Stimulated activated CD8-positive, alpha-beta memory T cell treated with anti-CD3 and anti-CD28 coated beads, Interleukin-4, amount 100 ng/mL, for 1 hour (primary cell): ENCODE measurements at places on chromosomes 16 and 17.

GRCh38 chr16:83271970-83272575 is 535.7 kb upstream of the HSBP1 start:
- no peak for DNase-seq

GRCh38 chr17:17414341-17414805 is 62.4 kb upstream of the MED9 start:
- no peak for DNase-seq

DNA sequence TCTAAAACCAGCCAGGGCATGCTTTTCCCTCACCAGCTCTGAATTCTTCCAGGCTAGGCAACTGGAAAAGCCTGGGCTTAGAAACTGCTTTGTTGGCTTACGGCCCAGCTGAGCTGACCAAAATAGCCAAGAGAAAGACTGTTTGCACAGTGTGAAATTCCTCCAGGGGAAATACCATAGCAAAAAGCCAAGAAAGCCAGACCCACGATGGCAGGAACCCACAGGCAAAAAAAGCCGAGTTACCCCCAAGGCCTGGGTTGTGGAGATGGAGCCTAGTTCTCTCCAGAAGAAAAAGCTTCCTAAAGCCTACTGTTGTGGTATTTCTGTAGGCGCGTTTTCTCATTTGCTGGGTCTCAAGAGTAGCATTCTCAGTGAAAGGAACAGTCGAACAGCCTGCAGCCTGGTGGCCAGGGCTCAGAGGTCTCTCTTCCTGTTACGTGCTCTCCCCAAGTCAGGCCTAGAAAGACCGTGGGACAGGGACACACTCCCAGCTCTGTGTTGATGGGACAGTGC is 9.2 kb downstream of the SP2 start:
- DNase-seq, result no peak

DNA sequence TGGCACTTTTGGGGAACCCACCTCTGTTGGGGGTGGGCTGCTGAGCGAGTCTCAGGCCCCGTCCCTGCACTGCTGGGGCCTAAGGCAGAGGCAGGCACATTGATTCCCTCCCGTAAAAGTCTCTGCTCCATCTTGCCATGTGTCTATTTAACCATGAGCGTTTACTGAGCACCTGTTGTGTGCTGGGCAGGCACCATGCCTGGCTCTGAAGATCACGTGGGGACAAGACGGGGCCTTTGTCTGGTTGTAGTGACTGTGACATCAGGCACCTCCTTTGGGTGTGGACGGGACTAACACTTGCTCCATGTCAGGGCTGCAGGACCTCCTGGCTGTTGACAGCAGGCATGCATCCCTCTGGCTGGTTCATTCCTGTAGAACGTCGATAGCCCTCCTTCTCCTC is 204.7 kb upstream of the CIBAR2 start:
- no peak for DNase-seq

- DNase-seq, result no peak
These were observed 173.0 kb downstream of the KATNIP start for GRCh38 chr16:27722892-27723450.

GRCh38 chr17:77670173-77670572 is 288.3 kb upstream of the TNRC6C start:
- no peak for DNase-seq

DNA sequence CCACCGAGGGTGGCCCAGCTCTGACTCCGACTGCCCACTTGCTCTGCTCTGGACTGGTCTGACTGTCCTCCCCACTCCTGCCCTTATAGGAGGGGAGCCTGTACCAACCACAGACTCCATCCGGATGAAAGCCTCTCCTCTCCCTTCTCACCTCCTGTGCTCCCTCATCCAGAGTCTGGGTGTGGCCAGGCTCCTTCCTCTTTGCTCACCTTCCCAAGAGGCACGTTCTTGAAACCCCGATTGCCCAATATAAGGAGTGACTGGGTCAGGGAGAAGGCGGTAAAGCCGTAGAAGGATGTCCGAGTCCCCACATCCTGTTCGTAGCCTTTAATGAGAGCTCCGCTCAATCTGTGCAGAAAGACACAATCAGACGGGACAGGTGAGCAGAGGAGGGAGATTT is 17.1 kb downstream of the ST6GALNAC1 start:
- DNase-seq, result no peak

DNA sequence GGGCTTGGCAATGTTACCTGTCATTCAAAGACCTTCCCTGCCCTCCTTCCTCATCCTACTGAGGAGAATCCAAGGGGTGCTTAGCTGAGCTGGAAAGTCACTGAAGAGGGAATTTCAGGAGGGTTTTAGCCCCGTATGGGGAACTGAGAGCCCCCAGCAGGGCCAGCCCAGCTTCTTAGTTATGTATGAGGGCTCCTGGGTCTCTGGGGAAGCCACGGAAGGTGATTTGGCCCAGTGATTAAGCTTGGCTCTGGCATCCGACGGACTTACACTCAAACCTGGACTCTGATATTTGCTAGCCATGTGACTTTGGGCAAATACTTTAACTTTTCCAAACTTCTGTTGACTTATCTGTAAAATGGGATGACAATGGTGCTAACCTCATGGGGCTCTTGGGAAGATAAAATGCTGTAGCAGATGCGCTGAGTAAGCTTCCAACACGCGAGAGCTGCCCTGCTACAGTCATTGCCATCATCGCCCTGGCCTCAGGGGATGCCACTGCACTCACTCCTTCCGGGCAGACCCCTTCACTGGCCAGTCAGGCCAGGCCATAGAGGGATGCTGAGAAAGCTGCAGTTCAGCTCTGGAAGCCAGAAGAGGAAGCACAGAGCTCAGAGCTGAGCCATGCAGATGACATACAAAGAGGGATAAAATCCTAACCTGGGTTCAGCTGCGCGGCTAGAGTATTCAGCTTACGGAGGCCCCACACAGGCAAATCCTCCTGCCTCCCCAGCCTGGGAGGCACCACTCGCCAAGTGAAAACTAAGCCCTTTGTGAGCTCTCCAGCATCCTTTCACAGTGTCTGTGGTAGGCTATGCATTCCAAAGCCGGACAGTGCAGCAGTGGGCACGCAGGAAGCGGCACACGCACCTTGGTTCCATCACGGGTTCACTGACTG is 44.9 kb upstream of the PIK3R6 start:
- no peak for DNase-seq

GRCh38 chr17:1557355-1558095 is 5.1 kb downstream of the PITPNA start:
- DNase-seq, result no peak

GRCh38 chr17:64448665-64449512 is at the start of gene MILR1:
TSS of gene MILR1 (plus strand) at chr17:64449115. CDS start at chr17:64449169, 54 bp downstream.
- no peak for DNase-seq

DNA sequence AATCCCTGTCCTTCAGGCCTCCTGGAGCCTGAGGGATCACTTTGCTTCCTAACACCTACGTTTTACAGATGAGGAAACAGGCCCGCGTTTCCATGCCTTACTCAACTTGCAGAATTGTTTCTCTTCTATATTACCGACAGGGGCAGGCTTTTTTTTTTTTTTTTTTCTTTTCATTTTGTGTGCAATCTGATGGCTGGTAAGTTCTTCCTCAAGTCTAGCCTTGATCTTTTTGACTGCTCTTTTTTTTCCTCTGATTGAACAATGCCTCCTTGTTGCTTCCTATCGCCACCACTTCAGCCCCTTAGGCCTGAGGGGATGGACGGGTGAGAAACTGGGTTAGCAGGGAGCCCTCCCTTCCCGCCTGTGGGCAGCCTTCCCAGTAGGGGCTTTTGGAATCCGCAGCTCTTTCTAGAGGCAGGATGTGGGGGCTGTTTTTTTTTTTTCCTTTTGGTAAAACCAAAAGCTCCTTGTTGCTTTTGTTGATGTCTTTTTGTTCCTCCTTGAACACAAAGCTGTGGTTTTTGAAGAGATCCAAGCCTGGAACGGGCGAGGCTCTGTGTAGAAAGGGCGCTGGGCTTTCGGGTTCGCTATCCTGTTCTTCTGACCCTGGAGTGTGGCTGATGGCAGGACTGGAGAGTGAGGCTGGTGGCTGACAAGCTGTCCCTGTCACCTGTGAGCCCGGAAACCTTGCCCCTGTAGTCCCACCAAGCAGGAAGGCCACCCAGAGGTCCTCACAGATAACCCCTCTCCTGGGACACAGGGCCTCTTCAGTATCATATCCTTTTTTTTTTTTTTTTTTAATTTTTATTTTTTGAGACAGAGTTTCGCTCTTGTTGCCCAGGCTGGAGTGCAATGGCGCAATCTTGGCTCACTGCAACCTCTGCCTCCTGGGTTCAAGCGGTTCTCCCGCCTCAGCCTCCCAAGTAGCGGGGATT is 14.0 kb downstream of the LASP1 start:
- DNase-seq, result no peak

- DNase-seq, result no peak
These were observed 6.9 kb downstream of the ALYREF start for GRCh38 chr17:81884520-81884919.

DNA sequence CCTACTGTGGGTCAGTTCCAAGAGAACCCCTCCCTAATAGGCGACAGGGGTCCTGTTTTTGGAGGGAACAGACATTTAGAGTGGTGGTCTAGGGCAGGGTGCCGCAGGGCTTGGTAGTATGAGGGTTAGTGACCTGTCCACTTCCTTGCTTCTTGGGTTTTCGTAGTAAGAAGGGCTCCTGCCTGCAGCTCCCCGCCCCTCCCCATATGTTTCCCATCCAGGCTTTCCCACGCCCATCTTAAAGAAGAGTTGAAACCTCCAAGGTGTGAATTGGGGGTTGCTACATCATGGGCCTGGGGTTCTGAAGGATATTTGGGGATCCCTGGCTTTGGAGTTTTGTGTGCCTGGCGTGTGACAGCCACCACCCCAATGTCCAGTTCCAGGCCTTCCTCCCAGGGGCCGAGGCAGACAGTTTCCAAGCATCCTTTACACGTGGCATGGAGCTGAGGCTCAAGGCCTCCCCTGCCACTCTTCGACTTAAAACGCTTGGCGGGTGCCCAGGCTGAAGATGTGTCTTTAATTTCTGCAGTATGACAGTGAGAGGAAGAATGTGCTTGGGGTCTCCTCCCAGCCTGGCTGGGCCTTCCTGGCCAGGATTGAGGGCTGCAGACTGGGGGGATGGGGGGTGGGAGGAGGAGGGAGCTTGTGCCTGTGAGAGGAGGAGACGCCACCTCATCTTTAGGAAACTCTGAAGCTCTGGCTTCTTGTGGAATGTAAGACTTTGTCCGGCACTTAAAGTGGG is 2.3 kb upstream of the COL1A1 start:
- DNase-seq, result no peak

- no peak for DNase-seq
These were observed at the start of gene MSLN for GRCh38 chr16:760545-761343. TSS of gene MSLN (plus strand) at chr16:760734. CDS start at chr16:762681, 1,947 bp downstream.

GRCh38 chr17:1959871-1960544 is 65.1 kb downstream of the RTN4RL1 start:
- no peak for DNase-seq

DNA sequence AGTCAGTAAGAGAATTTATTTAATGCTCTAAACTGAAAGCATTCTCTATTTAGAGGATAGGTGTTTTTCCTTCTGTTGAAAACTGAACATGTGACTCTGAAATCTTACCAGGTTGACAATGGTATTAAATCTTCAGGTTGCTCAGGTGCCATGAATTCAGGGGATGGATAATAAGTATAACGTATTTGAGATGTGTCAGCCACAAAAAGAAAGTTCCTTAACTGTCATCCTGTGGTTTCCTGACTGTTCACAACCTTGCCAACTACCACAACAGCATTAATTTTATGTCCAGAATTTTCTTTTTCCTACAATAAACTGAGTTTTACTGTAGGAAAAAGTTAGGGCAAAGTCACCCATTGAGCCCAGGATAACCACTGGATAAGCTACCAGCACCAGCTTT is 243.3 kb upstream of the PSMD7 start:
- no peak for DNase-seq

DNA sequence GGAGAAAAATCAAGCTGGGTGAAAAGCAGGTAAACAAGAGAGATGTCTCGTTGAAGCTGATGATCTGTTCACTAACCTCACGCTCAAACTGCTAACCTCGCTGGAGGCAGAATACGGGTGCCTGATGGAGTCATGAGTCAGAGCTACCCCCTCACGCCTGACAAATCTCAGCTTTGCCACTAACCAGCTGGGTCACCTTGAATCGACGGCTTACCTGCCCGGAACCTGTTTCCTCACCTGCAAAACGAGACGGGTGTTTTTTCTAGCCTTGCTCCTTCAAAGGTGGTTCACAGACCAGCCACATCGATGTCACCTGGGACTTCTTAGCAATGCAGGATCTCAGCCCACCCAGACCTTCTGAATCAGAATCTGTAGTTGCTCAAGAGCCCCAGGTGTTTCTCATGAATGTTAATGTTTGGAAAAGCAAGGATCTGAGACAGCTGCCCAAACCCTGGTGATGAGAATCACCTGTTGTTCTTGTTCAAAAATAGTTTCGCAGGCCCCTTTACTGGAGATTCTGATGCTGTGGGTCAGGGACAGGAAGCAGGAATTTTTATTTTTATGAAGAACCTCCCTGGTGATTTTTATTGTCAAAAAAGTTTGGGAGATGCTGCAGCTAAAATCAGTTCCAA is 56.9 kb downstream of the MARCHF10 start:
- no peak for DNase-seq

GRCh38 chr17:41687828-41688640 is 651 bp upstream of the EIF1 start:
- DNase-seq, result no peak

GRCh38 chr16:67265834-67266233 is 13.5 kb upstream of the PLEKHG4 start:
- no peak for DNase-seq

GRCh38 chr16:53445534-53445933 is 11.3 kb downstream of the RBL2 start:
- DNase-seq, result no peak

DNA sequence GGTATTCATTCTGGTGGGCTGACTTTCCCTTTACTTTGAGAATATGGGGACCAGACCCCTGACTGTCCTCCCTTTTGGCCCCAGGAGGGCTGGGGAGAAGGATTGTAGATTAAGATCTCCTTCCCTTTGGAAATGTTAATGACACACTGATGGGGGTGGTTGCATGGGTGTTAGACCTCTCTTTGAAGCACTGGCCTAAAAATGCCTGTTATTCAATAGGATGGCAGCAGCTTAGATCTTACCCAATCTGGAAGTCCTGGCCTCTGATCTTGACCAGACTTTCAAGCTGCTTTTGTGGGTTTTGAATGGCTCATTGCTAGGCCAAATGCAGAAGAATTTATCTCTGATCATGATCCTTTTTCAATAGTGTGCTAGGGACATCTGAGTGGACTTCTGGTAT is 25.7 kb downstream of the MAP3K3 start:
- DNase-seq, result no peak

DNA sequence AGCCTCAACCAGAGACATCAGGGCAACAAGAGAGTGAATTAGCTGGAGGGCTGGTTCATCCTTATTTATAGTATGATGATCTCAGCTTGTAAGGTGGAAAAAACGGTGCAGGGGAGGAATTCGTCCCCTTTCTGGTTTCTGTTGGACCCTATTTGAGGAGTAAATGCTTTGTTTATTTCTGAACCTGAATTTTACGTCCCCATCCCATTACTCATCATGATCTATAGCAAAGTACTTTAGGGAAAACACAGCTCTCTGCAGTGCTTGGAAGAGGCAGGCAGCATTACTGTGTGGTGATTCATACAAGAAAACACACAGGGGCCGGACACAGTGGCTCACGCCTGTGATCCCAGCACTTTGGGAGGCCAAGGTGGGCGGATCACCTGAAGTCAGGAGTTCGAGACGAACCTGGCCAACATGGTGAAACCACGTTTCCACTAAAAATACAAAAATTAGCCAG is 8.0 kb upstream of the VAT1L start:
- DNase-seq, result no peak

GRCh38 chr17:41736983-41737679 is 2.7 kb upstream of the HAP1 start:
- no peak for DNase-seq

GRCh38 chr16:27430923-27431484 is 29.0 kb downstream of the IL21R start:
- no peak for DNase-seq
